ENCODE measurements at places on chromosomes 2 and 18. TPM values are rescaled to one million over a fixed set of nuclear protein-coding genes. Genes with fewer than 3 reads are reported as not detected.

Gene MAP3K19
- not detected for total RNA-seq

Gene REG1B
- not detected for total RNA-seq

Gene CFAP65
- total RNA-seq: 0.27 TPM

Gene MLPH
- 14.2 TPM for total RNA-seq

DNA sequence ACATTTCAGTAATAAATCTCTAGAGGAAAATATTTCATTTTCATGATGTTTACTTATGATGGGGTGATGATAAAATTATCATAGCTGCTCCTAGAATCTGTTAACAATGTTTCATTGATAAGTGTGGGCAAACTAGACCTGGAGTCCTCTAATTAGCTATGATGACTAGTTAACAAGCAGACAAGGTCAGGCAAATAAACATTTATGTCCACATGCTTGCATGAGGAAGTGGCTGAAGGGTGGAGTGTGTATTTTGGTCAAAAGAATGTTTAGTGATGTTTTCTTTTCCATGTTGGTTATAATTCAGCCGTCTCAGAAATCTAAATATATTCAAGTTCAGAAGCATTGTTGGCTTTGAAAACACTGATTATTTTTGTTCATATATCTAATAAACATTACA lies 99.9 kb upstream of the FN1 start:
- no peak overlapping the region for H3K4me3 ChIP-seq
- H3K36me3 ChIP-seq: no peaks in the 10 kb centered on the region
- H3K4me1 ChIP-seq: peaks cover 31% of the 10 kb centered on the region
- peak; percentile 54 for DNase-seq

- no peaks in the 10 kb centered on the region for H3K27me3 ChIP-seq
- H3K36me3 ChIP-seq: no peaks in the 10 kb centered on the region
- H3K27ac ChIP-seq: no peak overlapping the region
- H3K4me1 ChIP-seq: no peaks in the 10 kb centered on the region
Observed at GRCh38 chr2:1140389-1141003, 189.8 kb downstream of the SNTG2 start.

DNA sequence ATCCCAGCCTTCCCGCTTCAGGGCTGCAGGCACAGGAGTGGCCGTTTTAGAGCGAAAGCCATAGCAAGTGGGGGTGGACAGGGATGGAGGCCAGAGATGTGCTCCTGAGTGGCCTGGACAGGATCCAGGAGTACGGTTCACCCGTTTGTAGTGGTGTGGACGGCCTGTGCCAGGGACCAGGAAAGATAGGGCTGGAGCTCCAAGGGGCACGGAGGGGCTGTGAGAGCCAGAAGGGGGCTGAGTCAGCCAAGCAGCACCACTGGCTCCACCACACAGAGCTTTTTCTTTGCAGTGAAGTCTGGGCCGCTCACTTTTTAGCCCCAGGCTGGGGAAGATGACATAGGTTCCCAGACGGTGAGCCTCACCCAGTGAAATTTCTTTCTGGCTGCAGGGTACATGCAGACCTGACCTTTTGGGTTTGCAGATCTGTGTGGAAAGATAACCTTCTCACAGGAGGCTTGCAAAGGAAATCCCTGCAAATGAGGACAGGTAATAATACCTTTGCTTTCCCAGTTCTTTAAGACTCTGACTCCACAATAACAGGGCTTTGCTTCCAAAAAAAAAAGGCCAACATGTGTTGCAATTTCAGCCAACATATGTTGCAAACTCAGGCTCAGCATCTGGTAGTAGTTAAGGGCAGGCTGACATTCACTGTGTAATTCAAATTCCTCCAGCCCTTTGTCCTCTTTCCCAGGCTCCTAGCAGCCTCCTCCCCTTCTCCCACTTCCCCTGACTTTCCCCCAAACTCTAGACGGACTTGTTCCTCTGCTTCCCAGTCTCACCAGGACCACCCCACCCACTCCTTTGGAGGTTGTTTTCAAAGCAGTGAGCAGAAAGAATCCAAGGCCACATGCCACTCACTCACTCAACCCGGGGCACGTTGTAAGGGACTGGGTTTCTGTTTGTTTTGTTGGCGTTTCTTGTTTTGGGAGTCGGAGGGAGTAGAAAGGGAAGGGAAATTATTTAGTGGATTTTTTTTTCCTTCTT lies 20.3 kb upstream of the LAPTM4A start:
- H3K4me3 ChIP-seq: peak overlapping the region; percentile 11
- no peaks in the 10 kb centered on the region for H3K36me3 ChIP-seq

DNA sequence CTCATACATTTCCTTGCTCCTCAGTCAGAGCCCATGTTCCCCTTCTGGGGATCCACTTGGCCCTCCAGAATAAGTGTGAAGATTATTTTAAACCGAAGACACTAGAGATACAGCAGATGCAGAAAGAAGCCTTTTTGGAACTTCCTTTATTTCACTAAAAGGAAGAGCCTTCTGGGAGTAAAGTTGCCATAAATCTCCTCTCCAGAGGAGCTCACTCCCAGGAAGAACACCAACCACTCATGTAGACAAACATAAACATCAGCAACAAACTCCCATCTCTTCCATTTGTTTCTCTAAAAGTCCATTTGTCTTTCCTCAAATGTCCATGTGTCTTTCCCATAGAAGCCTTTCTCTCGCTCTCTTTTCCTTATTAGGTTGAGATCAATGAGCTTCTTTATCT lies 62.4 kb upstream of the MSH6 start:
- no peak overlapping the region for H3K4me3 ChIP-seq
- no peaks in the 10 kb centered on the region for H3K36me3 ChIP-seq
- DNase-seq: no peak
- no peak overlapping the region for H3K27ac ChIP-seq
- H3K4me1 ChIP-seq: no peaks in the 10 kb centered on the region

GRCh38 chr2:99735753-99736152 lies 245.9 kb upstream of the REV1 start:
- peaks cover 2% of the 10 kb centered on the region for H3K4me1 ChIP-seq
- H3K27me3 ChIP-seq: no peaks in the 10 kb centered on the region
- no peak overlapping the region for H3K27ac ChIP-seq
- no peak for DNase-seq

DNA sequence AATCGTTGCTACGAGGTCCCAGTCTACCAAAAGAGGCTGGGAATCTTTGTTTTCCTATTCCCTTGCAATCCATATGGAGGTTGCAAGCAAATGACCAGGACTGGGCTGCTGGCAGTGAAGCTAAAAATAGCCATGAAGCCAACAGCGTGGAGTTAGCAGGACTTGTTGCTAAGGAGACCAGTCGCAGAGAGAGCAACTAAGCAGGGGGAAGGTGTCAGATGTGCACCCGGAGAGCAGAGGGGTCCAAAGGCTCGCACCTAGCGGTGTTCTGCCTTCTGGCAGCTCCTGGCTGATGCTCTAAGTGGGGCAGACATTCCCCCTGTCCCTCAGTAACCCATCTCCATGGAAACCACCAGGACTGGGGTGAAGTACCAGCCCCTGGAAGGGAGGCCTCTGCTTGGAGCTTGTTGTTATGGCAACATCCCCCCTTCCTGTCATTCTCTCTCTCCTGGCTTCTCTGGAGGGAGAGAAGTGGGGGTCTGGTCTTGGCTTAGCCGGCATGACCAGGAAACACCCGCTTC lies 84.6 kb downstream of the DNMT3A start:
- peak; percentile 70 for DNase-seq
- no peaks in the 10 kb centered on the region for H3K27me3 ChIP-seq
- H3K27ac ChIP-seq: no peak overlapping the region
- H3K36me3 ChIP-seq: no peaks in the 10 kb centered on the region
- H3K4me3 ChIP-seq: no peak overlapping the region

DNA sequence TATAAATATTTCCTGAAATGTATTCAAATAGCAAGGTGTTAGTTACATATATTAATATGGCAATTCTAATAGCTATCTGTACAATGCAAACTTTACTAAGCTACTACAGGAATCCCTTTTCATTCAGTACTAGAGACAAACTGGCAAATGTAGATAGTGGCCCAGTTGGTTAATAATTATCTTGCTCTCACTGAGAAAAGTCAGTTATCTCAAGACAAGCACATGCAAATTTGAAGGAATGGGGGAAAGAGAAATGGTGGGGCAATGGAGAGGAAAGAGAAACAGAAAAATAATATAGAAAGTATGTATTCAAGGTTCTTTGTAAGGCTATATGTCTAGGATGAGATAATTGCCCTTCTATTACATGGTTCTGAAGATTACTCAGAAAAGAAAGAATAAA lies 280.0 kb downstream of the FIGN start:
- H3K4me3 ChIP-seq: no peak overlapping the region
- no peaks in the 10 kb centered on the region for H3K36me3 ChIP-seq
- H3K27me3 ChIP-seq: no peaks in the 10 kb centered on the region
- H3K4me1 ChIP-seq: no peaks in the 10 kb centered on the region
- DNase-seq: no peak

DNA sequence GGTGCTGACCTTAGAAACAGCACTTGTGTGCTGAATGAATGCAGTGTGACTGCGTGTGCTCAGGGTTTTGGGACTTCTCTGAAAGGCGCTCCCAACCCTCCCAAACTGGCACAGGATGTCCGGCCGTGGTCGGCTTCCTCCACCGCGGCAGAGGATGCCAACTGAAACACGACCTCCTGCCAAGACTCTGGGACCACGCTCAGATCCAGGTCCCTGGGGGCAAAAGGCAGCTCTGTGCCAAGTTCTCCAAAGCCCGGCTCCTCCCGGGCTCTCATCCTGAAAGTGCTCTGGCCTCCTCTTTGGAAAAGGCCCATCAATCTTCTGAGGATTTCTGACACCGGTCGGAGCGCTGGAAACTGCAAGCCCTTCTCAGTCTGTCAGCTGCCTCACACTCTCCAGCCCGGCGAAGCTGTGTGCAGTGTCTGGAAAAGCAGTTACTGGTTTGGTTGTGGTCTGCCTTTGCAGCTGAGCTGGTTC lies 32.3 kb upstream of the ZBTB7C start:
- peaks cover 63% of the 10 kb centered on the region for H3K27me3 ChIP-seq
- H3K4me3 ChIP-seq: no peak overlapping the region
- H3K36me3 ChIP-seq: no peaks in the 10 kb centered on the region
- no peak for DNase-seq

DNA sequence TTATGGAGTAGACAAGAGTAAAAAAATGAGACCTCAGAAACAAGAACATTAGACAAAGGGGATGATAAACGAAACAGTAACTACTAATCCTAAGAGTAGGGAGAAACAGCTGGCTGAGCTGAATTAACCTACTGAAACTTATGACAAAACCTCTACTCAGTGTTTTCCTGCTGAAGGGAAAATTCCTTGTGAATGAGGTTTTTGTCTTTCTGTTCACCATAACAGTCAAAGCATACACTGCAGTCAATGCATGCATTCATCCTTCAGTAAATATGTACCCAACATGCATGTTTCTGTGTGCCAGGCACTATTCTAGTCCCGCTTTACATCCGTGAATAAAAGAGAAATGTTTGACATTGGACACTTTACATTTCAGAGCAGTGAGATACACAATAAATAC lies 805.6 kb upstream of the KLHL29 start:
- H3K36me3 ChIP-seq: no peaks in the 10 kb centered on the region
- no peaks in the 10 kb centered on the region for H3K4me1 ChIP-seq
- DNase-seq: no peak
- H3K27me3 ChIP-seq: no peaks in the 10 kb centered on the region

DNA sequence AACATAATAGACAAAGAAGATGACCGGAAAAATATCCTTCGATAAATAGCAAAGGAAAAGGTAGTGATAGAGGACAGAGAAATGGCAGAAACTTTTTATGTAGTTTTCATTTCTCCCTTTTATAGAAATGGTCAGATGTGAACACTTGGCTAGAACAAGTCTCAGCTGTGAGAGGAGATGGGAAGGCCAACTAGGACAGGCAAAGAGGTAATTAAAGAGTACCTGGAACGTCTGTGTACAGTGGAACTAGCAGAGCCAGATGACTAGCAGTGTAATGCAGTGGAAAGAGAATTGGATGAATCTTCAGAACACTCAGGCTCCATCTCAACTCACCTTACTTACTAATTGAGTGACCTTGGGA lies 69.2 kb downstream of the NABP1 start:
- H3K4me1 ChIP-seq: peaks cover 21% of the 10 kb centered on the region
- no peaks in the 10 kb centered on the region for H3K27me3 ChIP-seq
- H3K27ac ChIP-seq: no peak overlapping the region
- no peak for DNase-seq
- no peaks in the 10 kb centered on the region for H3K36me3 ChIP-seq
- no peak overlapping the region for H3K4me3 ChIP-seq

DNA sequence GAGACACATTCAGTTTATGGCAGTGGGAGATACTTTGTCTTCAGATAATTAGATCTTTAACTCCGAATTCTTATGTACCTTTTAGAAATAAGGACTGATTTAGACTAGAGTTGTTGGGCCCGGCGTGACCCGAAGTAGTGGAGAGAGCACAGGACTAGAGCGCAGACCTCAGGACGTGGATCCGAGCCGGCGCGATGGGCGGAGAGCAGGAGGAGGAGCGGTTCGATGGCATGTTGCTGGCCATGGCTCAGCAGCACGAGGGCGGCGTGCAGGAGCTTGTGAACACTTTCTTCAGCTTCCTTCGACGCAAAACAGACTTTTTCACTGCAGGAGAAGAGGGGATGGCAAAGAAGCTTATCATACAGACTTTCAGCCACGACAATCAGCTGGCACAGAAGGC lies 54.5 kb downstream of the FMNL2 start:
- no peak for DNase-seq
- H3K27me3 ChIP-seq: no peaks in the 10 kb centered on the region
- H3K27ac ChIP-seq: no peak overlapping the region
- H3K4me1 ChIP-seq: no peaks in the 10 kb centered on the region

DNA sequence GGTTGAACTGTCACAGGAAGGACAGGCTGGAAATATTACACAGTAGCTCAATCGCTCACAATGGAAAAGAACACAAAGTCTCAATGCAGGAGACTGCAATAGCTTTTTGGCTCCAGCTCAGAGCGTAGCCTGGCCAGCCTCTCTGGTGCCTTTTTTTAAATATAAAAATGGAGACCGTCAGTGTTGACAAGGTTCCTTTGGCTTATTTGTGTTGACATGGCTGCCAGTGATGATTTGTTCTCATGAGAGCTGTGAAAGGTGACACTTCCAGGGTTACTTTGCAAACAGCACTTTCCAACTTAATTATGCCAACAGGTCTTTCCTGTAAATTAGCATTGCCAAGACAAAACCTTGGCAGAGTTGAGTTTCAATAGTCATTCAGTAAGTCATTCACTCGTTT lies 70.8 kb downstream of the KCNE4 start:
- DNase-seq: no peak
- H3K27me3 ChIP-seq: no peaks in the 10 kb centered on the region

All from astrocyte (in vitro differentiated cells and primary cell).